SHP77 (cell line): ENCODE measurements at places on chromosomes 5 and 9.

DNA sequence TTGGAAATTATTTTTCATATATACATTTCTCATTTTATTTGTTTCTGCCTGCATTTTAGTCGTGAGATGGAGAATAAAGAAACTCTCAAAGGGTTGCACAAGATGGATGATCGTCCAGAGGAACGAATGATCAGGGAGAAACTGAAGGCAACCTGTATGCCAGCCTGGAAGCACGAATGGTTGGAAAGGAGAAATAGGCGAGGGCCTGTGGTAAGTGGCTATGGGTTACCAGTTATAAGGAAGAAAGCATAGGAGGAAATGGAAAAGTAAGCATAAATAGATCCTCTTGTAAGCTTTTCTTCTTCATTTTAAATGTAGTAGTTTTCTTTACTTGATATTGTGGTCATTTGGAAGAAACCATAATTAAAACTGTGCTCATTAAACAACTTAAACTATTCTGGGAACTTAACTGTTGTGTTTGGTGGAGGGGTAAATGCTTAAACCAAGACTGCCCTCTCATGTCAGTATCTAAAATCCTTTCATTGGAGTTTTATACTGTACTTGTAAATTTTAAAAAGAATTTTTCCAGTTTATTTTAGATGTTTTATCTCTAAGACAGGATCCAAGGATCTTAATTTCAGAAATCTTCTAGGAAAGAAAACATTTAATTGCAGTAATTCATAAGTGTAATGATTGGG, 41.3 kb downstream of the MAP3K1 start:
- no peak for DNase-seq

DNA sequence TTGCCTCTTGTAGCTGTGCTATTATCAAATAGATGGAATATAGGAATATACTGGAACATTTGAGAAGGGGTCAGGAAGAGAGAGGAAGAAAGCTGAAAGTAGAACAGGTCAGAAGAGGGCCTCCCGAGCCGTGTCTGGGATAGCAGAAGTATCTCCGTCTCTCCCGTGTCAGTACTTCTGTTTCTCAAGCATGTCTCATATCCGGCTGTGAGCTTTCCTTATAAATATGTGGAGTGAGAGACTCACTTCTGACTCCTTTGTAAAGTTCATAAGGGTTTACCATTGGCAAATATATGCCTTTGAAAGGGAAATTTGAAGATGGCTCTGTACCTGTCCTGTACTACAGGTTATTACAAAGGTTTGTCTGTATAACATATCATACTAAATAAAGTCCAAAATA, 50.3 kb downstream of the MOCS2 start:
- no peak for DNase-seq

GRCh38 chr9:84154320-84154719, 173.7 kb downstream of the RMI1 start:
- DNase-seq: no peak

DNA sequence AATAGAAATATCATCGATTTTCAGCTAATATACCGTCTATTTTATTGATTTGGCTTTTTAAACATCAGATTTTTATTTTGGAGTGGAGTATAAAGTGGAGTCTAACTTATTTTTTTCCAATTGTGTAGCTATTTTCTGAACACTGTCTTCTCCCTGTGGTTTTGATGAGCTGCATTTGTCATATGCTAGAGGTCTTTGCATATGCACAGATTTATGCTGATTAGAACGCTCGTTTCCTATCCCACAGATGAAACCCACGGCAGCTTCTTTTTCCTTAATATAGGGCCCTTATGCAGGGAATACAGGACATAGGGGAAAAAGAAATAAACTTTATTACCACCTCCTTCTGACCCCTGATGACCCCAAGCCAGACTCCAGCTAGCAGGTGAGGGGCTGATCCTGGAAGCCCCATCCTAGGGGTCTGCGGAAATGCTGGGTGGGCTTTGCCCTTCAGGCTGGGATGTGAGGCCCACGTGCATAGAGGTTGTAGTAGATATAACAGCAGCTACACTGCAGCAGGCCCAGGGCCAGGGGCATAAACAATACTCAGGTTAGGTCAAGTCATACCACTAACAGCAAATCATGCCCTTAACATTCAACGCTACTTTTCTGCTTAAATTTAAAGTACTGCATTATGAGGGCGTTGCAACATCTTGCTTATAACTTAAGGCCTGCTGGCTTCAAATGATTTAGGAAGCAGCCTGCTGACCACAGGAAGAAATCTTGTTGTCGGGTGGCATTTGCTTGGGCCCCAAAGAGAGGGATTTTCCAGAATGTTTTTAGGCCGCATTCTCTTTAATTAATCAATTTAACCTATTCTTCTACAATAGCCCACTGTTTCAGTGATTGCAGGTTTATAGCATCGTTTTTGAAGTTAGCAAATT, 28.5 kb downstream of the MVB12B start:
- no peak for DNase-seq

DNA sequence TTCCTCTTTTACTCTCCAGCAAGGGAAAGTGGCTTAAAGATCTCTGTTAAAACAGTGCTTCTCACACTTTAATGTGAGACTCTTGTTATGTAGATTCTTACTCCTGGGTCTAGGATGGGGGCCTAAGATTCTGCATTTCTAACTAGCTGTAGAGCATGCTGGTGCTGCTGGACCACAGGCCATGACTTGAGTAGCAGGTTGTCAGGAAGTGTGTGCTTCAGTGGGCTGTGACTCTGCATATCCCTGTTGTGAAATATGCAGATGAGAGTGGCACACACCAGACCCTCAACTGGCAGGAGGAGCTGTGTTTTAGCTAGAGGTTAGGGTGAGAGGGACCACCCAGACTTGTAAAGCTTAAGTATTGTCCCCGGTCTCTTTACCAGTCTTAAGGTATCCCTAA, 191.1 kb upstream of the DMRT1 start:
- DNase-seq: no peak
